ENCODE measurements at places on chromosomes 4 and X.

DNA sequence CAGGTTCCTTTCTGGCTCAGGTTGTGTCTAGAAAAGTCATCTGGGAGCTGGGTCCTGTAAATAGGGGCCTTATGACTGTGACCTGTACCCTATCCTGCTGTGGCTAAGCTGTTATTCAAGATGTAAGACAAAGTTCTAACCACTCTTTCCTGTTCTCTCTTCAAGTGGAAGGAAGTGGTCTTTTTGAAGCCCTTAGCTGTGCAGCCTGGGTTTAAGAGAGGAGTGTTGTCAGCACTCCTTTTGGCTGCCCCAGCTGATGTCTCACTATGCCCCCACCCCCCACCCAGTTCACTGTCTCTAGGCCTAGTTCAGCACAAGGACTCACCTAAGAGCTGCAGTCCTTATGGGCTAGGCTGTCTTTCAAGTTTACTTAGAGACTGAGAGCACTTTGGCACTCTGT is 1069.5 kb downstream of the FAM133A start:
- DNase-seq, result no peak

DNA sequence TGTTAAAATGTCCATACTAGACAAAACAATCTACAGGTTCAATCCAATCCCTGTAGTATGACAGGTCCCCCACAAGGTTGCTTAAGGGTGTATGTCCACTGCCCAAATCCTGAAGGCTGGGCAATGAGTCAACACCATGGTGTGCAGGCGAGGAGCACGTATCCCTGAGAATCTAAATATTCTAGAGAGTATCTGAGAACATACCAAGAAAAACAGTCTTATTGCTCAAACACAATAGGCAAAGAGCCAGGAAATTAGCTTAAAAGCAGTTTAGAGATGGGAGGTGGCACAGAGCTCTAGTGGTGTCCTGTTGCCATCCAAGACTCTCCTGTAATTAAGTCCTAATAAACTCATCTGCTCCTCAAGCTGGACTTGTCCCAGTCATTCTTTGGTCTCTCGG is 37.0 kb downstream of the RCHY1 start:
- DNase-seq, result no peak

- no peak for DNase-seq
These were observed 86.1 kb downstream of the CENPC start for GRCh38 chr4:67459164-67459563.

GRCh38 chr4:185546335-185546734 is 11.0 kb upstream of the PDLIM3 start:
- no peak for DNase-seq

- DNase-seq, result no peak
These were observed 207.3 kb upstream of the RADX start for GRCh38 chrX:106404512-106404911.

- DNase-seq, result no peak
These were observed 44.3 kb downstream of the CNGA1 start for GRCh38 chr4:47972181-47972580.

- DNase-seq, result no peak
These were observed 23.8 kb downstream of the CENPC start for GRCh38 chr4:67521506-67521905.

- no peak for DNase-seq
These were observed 36.9 kb downstream of the WDR17 start for GRCh38 chr4:176102414-176103063.

DNA sequence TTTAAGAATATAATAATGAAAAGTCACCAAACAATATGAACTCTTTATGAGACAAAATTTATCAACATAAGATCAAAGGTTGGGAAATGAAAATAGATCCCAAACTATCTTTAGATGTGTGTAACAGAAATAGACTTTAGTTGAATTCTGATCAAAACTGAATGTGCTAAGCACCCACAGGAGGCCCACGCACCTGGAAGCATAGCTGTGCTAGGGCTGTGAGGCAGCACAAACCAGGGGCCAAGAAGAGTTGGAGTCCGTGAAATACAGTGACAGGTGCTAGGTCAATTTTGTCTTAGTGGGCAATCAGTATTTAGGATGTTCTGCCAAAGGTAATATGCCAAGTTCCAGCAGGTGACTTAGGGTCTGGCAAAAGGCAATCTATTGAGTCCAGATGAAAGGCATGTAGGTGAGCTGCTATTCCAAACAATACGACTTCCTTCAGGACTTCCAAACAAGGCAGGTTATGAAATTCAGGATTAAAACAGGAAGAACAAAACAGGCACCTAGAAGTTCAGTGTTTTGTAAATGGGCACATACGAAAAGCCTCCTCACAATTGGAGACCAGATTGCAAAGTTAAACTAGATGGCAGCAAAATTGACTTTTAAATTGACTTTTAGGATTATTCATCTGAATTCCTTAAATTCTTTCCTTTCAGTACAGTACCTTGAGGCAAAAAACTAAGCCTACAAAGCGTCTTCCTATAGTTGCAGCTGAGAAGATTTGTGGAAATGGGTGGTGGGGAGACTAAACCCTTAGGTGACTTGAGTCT is 4.7 kb upstream of the PCDH18 start:
- DNase-seq, result no peak

GRCh38 chrX:123600181-123600580 is 132.7 kb downstream of the THOC2 start:
- no peak for DNase-seq

GRCh38 chr4:179601671-179602070 is 2159.4 kb upstream of the AGA start:
- DNase-seq, result no peak

- DNase-seq, result no peak
These were observed 26.4 kb upstream of the MED14 start for GRCh38 chrX:40761762-40762161.

GRCh38 chr4:182736207-182736606 is 181.0 kb downstream of the DCTD start:
- DNase-seq, result no peak

DNA sequence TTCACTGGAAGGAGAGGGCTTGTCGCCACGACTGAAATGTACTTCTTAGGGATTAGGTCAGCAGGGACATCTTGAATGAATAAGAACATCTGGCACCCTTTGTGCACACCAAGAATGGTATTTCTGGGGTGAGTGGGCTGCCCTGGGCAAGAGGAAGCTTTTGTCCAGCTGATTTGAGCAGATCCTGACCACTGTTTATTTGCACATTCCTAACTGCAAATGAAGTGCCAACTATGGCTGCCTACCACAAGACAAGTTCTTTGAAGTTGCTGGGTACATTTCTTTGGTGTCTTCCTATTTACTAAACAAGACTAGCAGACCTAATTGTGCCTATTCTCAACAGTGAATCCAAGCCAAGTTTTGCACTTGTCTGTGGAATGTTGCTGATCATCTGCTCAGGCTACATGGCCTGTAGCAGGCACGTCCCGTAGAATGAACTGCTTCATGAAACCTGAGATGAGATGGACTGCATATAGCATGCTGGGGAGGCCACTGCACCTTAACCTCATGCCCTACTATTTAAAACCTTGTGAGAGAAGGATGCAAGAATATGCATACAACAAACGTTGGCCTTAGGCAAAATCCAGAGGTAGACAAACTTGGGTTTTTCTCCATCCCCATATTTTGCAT is 45.0 kb downstream of the PIR start:
- DNase-seq, result no peak

- DNase-seq, result no peak
These were observed 1181.1 kb upstream of the PCDH7 start for GRCh38 chr4:29538889-29539646.

DNA sequence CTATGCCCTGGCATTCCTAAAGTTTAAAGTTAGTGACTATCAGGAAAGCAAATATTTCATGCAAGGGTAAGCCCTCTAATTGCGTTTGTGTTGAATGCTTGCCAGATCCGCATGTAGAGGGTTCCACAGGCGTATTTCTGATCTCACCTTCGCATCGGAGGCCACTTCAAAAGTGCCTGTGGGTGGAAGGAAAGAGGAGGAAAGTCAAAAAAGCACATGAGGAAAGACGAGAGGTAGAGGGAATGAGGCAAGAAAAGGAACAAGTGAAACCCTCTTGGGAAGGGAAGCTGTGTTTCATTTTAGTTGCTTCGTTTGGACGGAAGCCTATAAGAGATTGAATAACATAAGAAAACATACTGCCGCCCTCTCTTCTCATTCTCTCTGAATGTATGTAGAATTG is 628.8 kb downstream of the SPRY1 start:
- no peak for DNase-seq

- no peak for DNase-seq
These were observed 298.9 kb downstream of the PDGFC start for GRCh38 chr4:156672492-156673305.

DNA sequence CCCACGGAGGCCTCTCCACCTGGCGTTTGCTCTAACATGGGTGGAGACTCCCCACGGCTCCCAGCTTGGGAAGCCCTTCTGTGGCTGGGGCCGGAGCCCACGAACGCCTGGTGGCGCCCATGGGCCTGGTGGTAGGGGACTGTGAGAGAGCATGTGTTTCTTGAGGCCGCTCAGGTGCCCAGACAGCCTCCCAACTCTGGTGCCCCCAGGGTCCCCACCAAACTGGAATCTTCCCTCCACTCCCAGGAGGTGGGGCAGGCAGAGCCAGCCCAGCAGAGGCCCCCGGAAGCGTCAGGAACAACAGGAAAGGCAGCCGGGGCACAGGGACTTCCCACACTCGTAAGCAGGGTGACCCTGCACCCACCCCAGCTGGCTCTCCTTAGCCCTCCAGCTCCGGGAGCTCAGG is 33.3 kb upstream of the FGFR3 start:
- DNase-seq, result no peak

DNA sequence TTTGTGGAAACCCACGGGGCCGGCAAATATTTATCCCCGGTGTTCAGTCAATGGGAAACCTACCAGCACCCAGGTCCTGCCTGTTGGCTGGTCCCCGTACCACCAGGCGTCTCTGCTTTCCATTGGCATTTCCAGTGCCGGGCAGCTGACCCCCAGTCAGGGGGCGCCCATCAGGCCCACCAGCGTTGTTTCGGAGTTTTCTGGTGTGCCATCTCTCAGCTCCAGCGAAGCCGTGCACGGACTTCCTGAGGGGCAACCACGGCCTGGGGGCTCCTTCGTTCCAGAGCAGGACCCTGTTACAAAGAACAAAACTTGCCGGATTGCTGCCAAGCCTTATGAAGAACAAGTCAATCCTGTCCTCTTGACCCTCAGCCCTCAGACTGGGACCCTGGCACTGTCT is 32.7 kb downstream of the BCORL1 start:
- DNase-seq, result no peak

GRCh38 chr4:10534820-10535219 is 77.6 kb upstream of the ZNF518B start:
- DNase-seq, result no peak

GRCh38 chr4:168777277-168777965 is 232.6 kb downstream of the CBR4 start:
- DNase-seq, result no peak

DNA sequence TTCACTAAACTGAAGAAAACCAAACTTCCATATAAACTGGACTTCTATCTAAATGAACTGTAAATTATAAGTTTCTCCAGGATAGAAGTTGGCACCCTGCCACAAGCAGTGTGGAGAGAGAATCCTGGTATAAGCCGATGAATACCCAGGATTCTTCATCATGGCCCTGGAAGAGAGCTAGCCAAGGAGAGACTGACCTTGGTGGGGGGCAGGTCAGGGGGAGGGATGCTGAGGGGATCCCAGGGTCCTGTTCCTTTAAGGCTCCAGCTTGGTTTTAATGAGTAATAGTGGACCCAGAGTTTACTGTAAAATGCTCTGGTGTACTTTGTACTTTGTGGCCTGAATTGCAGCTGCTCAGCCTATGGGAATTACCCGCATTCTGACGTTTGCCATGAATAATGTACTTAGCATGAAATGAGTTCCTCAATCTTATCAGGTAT is 16.9 kb downstream of the RASSF6 start:
- no peak for DNase-seq

DNA sequence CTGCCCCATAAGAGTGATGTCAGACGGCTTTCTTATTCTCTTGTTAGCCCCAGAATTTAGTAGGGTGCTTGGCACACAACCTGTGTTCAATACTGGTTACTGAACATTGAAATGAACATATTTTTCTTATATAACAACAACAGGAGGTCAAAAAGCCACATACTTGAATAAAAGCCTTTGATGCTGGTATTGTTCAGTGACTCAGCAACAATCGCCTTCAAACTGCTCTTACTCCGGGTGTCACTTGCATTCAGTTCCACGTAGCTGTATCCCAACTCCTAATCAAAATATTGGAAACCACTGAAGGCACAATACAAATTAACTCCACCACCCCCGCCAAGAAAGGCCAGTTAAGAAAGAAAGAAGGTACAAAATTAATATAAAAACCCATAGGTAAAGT is 61.5 kb downstream of the RFC1 start:
- no peak for DNase-seq

DNA sequence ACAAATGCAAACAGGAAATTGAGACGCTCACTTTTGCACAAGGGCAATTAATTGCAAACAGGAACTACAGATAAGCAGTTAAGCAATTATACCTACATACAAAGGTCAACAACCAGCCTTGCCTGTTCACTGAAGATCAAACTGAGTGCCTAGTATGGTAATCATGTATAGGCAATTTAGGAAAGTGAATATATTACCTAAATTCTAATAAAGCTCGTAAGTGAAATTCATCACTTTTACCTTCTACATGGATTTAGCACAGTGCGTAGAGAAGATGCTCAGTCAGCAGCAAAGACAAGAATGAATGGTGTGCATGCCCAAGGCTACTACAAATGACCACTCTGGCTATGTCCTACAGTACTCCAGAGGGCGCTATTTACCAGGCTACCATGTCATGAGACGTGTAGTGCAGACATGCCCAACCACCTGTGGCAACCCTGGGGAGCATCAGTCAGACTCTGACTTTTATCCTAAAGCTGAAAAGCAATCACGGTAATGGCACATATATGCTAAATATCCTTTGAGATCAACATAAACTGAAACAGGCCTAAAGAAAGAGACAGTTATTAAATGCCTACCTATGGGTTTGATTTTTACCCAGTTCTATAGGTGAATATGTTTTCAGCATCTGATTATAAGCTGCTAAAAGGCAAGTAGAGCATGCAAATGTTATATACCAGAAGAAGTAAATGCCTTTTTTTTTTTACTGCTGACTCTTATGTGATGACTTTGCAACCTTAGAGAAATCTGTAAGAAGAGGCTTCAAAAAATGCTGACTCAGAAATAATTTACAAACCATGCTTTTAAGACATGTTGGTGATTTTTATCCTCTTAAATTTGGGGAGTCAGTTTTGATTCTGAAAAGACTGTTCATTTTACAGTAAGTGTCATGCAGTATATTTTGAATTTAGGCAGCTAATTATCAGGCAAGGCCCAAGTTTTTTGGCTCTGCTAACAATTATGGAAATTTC is 178.0 kb downstream of the PPP3CA start:
- DNase-seq, result peak; percentile 18

- DNase-seq, result no peak
These were observed 119.4 kb upstream of the FAM9B start for GRCh38 chrX:9153300-9153699.

GRCh38 chrX:11757719-11758399 is at the start of gene MSL3:
MSL3 (plus strand) TSS chrX:11758237; CDS start chrX:11758264, 27 bp downstream.
- peak; percentile 25 for DNase-seq

DNA sequence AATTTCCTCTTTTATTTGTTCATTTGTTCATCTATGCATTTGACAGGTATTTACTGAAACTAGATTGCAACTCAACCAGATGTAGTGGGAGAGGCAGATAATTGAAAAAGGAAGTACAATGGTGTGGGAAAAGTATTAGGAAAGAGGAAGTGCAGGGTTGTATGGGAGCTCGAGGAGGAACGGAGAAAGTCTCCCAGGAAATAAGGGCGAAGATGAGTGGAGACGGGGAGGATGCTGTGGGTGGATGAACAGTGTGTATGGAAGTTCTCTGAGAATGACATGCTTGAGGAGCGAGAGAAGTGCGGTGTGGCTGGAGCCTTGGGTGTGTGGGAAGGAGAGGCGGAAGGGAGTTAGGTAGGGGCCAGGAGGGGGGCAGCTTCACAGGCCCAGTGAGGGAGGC is 87.5 kb upstream of the DHX15 start:
- DNase-seq, result no peak

Measured in GM19239 (cell line).